ENCODE measurements at places on chromosomes 6 and 20.

DNA sequence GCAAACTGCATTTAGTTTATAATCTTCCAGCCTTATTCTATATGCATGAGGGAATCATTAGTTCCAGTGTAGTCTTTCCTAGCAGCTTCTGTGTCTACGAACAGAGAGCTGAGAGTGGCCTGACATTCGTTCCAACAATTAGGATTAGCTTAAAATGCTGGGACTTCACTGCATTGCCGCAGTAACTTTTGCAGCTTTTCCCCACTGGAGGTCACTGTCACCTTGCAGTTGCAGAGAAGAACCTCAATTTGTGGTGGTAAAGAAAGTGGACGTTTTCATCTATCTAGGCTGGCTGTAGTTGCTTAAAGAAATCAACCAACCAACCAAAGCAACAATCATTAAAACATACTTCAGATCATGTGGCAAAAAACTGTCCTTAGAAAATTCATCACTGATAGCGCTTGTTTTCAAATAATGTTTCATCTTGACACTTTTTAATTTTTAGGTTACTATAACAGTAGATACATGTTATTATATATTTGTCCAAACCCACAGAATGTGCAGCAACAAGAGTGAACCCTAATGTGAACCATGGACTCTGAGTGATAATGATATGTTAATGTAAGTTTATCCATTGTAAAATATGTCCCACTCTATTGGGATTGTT, 12.2 kb downstream of the MYLK4 start:
- DNase-seq: peak; percentile 80

- DNase-seq: no peak
These were observed 747 bp upstream of the TXNDC5 start for GRCh38 chr6:7911345-7911725.

DNA sequence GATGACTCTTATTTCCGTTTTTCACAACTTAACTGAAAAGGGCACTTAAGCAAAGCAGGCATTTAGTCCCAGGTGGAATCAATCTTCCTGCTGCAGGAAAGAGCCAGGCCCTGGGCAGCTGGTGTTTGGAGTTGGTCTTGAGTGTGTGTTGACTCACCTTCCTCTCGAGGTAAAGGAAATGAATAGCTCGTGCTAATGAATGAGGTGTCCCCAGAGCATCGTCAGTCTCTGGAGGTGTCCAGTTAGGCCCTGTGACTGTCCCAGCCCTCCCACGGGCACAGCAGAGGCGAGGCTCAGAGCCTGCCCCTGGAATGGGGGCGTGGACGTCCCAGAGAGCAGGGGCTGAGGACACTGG, 277.7 kb downstream of the NRN1 start:
- DNase-seq: peak; percentile 59

DNA sequence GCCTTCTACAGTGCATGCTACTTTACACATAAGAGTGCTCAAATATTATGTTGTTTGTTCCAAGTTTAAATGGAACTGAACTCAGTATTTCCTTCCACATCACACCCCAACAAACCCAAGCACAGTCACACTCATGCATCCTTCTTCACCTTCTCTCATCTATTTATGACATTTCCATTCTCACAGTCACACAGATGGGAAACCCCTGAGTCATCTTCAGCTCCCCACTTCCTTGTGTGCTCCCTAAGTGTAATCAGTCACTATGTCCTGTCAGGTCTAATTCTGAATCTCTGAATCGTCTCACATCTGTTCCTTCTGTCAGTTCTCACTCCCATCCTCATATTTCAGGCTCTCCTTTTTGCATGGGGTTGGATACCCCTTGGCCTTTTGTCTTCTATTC, 96.0 kb downstream of the RIMS1 start:
- peak; percentile 1 for DNase-seq

- DNase-seq: no peak
These were observed 191.5 kb downstream of the LRFN2 start for GRCh38 chr6:40395698-40396076.

- DNase-seq: peak; percentile 99
These were observed 68.2 kb upstream of the SUPT3H start for GRCh38 chr6:45445749-45446549.

DNA sequence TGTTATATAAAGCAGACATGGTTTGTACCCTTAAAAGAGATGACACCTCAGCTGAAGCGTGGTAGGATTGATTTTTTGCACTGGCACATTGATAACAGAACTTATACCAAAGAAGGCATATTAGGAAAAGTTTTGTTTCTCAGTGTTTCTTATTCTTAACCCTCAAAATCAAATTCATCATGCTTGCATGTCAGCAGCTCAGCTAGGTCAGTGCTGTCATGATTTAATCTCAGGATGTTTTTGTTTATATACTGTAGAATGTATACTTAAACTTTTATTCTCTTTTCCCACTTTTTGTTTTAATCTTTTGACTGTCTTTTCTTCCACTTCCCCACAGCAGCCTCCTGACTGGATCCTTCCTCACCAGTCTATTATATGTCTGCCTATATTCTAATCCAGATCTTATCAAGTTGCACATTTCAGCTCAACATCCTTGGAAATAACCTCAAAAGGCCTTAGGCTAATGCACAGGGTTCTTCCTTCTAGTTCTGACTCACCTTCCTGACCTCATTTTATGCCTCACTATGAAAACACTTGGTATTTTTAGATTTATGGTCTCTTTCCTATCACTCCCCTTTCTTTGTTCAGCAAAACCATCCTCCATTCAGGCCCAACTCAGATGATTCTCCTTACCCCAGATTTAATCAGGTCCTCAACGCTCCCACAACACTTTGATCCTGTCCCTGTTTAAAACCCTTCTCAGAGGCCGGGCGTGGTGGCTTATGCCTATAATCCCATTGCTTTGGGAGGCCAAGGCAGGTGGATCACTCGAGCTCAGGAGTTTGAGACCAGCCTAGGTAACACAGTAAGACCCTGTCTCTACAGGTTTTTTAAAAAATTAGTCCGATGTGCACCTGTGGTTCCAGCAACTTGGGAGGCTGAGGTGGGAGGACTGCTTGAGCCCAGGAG, 7.2 kb downstream of the HEBP2 start:
- DNase-seq: peak; percentile 83

Data from IMR-90 (cell line).